Fibroblast of skin of right biceps (primary cell): ENCODE measurements at places on chromosomes 11 and 22.
A peak's percentile ranks its signal among the peaks of the same experiment; 100 is the strongest.

DNA sequence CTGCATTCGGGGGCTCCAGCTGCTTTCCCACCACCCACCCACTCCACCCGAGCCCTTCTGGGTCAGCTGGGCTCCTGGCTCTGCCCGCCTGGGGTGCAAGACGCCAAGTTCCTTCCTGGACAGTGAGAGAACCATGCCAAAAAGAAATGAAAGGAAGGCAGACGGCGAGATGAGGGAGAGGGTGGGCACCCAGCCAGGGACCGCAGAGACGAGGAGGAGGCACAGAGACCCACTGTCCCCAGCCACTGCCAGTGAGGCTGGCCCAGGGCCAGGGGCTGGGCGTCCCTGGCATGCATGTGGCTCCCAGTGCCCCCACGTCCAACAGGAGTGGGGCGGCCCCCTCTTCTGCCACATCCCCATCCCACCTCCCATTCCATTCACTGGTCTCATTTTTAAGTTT lies 10.8 kb upstream of the CD81 start:
- DNase-seq: no peak

DNA sequence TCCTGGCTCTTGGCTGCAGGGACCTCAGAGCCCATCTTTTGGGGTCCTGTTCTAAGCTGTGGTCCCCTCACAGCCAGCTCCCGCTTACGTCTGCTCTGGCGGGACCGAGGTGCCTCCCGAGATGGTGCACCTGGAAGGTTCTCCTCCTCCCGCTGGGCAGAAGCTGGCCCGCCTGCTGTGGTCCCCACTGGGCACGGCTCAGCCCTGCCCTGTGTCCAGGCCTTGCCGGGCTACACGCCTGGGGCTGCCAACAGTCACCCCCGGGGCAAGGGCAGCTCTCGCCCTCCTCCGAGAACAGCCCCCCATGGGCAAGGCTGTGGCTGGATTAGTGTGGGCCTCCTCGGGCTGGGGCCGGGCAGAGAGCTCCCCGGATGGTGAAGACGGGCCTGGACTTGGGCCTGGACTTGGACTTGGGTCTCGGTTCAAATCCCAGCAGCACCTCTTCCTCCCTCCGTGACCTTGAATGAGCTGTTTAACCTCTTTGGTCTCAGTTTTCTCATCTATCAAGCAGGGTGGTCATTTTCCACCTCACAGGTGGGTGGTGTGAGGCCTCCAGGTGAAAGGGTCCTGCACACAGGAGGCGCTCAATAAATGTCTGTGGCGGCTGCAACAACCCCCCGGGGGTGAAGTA lies 998 bp downstream of the BAIAP2L2 start:
- no peak for DNase-seq

DNA sequence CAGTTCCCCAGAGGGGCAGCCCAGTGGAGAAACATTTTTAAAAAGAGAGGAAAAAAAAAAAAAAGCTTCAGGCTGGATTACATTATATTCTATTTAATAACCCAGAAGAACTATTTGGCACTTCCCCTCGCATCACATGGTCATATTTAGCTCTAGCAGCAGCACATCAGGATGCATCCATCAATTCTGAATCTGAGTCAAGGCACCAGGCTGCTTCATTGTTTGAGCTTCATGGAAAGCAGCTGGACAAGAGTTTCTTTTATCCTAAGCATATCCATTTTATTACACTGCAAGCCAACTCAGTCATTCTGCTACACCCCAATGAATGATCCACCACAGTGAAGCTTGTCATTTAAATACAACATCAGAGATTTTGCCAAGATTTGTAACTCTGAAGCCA lies 10.0 kb downstream of the SPTY2D1 start:
- DNase-seq: no peak

DNA sequence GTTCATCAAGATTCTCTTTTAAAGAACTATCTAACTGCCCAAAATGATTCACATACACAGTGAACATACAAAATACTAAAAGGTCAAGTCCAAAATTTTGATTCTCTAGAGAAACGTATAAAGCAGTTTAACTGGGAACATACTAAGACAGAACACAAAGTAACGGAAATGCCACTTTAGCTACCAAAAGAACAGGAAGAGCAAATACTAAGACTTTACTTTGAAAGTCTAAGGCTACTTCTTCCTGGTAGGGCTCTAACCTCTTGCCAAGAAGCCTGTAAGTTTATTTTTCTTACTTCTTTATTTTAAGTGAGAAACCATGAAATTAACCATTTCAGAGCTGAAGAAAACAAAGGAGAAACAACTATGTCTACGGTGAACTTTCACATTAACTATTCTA lies 6.2 kb downstream of the PICALM start:
- DNase-seq: no peak

DNA sequence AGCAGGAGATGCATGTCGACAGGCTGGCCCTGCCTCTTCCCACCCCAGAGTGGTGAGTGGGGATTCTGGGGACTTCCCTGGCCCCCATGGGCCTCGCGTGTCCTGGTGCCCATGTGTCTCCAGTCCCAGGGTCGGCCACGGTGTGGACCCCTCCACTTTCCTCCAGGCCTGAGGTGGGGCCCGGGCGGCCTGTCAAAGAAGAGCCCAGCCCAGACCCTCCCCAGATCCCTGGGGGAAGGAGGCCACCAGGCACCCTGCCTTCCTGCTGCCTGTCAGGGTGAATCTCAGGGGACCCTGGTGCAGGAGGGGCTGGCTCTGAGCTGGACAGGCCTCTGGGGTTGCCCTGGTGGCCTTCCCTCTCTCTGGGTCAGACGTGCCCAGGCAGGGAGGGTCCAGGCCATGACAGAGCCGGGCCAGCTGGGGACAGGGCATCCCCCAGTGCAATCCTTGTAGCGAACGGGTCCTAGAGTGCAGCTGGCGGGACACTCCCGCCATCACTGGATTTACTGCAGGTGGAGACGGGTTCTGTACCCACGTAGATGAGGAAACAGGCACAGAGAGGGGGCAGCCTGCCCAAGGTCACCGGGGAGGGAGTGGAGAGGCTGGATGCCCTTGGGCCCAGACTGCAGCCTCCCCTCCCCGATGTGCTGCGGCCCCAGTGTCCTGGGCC lies 13.5 kb upstream of the MUC6 start:
- DNase-seq: no peak

DNA sequence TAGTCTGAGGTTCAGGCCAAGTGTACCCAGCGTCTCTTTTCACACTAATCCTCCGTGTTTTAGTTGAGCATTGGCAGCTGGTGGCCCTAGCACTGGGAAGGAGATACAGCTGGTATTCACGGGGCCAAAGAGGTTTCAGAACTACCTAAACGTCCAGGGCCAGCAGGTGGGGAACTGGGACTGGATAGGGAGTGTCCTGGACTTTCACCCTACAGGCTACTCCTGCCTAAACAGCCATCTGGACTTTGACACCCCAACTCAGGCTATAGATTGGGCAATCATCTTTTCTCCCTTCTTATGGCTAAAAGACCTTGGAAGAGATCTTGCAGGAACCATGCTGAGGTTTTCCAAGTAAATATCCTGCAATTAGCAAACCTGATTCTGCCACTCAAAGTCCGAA lies 2.8 kb downstream of the SPON1 start:
- no peak for DNase-seq

GRCh38 chr11:6703247-6704063 lies 20.3 kb upstream of the MRPL17 start:
- DNase-seq: peak; percentile 56

GRCh38 chr11:34191578-34191977 lies 86.1 kb downstream of the NAT10 start:
- no peak for DNase-seq

- DNase-seq: no peak
These were observed 104.4 kb downstream of the ZBTB16 start for GRCh38 chr11:114163830-114164401.

GRCh38 chr11:125394296-125394695 lies 101.8 kb downstream of the FEZ1 start:
- no peak for DNase-seq

GRCh38 chr22:44621401-44622146 lies 80.4 kb upstream of the PRR5 start:
- DNase-seq: no peak

GRCh38 chr22:37804881-37805809 lies 2.6 kb upstream of the GCAT start:
- peak; percentile 88 for DNase-seq

DNA sequence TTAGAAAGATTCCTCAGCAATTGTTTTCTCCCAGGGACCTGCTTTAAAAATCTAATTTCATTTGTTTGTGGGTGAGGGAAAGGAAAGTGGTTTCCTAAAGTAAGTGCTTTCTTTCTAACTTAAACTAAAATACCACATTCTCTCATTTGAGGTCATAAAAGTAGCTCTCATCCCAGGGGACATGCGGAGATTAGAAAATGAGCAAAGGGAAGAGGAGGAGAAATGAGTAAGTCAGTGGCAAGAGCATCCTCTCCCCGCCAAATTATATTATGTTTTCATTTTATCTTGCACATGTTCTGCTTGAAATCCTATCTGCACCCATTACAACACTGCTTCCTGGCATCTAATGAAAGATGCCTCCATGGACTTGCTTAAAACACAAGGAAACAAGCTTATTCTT lies 191.4 kb downstream of the ARHGAP42 start:
- DNase-seq: peak; percentile 93

DNA sequence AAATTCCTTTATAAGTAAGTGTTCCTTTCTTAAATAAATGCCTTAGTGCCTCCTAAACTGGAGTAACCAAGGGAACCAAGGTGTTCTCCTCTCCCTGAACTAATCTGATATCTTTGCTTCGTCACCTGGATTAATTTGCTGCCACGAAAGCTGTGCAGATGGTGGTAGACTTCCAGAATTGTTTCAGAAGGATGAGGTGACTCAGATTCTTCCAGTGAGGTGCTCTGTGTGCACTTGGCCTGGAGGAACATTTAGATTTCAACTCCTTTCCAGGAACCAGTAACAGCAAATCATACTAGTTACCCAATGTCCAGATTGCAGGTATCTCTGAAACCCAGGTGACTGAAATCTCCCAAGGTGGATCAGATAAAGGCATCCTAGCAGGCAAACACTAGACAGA lies 181.9 kb downstream of the FAT3 start:
- DNase-seq: no peak

GRCh38 chr11:2382936-2383851 lies 6.1 kb downstream of the CD81 start:
- DNase-seq: peak; percentile 60

- no peak for DNase-seq
These were observed 45.8 kb downstream of the LMO1 start for GRCh38 chr11:8217926-8218325.

DNA sequence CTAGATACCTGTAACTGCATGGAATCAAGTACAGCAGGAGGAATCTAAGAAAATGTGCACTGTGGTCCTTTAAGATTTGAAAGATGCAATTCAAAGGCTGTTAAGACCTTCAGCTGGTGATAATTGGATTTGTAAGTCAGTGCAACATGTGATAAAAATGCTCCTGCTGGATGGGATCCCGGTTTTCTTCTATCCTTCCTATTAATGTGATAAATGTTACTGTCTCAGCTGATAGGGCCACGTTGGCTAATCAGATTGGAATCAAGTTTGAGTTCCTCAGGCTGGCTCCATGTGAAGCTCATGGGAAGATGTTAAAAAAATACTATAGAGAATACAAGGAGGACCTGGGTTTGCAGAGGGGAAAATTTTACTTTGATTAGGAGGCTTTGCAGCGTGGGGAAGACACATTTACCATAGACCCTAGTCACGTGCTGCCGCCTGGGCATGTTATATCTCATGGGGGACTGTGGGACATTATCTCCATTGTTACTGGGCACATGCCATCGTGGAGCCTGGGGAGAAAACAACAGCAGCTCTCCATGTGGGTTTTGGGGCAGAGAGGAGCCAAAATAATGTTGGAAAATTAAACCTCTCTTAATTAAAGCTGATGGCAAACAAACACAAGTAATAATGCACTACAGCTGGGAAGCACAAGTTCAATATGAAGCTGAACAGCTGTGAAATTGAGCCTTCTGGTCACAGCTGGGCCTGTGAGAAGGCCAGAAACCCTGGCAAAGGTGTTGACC lies 652.5 kb downstream of the NTM start:
- peak; percentile 90 for DNase-seq
